ENCODE measurements at places on chromosomes 11 and 22.

DNA sequence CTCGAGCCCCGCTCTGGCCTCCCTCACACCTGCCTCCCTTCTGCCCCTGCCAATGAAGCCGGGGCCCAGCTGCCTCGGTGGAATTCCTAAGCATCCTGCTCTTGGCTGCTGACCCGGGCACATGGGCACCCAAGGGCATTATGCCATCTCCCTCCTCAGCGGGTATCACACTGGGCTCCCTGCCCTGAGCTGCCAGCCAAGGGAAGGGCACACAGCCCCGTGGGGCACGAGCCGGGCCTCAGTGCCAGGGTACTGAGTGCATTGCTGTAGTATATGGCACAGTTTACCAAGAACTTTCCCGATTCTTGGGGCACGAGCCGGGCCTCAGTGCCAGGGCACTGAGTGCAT, 43.8 kb upstream of the JAM3 start:
- no peak for DNase-seq

- peak; percentile 64 for DNase-seq
Measured at GRCh38 chr11:17703951-17704350, 15.4 kb upstream of the MYOD1 start.

GRCh38 chr11:76313271-76313670, 67.7 kb downstream of the THAP12 start:
- no peak for DNase-seq

DNA sequence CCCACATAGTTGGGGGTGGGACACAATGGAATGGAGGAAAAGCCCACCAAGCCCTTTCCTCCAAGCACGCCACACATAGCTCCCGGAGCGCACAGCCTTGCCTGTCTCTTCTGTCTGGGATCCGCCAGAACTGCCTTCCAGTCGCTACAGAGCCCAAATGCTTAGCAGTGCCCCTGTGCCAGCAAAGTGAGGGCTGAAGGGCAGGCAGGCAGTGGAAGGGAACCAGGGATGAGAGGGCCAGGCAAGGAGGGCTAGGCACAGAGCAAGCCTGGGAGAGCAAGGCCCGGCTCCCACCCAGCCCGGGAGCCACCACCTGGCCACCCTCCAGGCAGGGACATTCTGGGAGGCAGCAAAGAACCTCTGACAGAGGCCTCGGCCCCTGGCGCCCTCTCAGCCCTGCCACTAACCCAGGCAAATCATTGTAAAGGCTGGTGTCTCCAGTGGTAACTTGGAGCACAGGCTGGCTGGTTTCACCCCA, 32.5 kb downstream of the PPP2R1B start:
- no peak for DNase-seq

- peak; percentile 93 for DNase-seq
Measured at GRCh38 chr11:64048042-64048854, 12.5 kb downstream of the FLRT1 start.

DNA sequence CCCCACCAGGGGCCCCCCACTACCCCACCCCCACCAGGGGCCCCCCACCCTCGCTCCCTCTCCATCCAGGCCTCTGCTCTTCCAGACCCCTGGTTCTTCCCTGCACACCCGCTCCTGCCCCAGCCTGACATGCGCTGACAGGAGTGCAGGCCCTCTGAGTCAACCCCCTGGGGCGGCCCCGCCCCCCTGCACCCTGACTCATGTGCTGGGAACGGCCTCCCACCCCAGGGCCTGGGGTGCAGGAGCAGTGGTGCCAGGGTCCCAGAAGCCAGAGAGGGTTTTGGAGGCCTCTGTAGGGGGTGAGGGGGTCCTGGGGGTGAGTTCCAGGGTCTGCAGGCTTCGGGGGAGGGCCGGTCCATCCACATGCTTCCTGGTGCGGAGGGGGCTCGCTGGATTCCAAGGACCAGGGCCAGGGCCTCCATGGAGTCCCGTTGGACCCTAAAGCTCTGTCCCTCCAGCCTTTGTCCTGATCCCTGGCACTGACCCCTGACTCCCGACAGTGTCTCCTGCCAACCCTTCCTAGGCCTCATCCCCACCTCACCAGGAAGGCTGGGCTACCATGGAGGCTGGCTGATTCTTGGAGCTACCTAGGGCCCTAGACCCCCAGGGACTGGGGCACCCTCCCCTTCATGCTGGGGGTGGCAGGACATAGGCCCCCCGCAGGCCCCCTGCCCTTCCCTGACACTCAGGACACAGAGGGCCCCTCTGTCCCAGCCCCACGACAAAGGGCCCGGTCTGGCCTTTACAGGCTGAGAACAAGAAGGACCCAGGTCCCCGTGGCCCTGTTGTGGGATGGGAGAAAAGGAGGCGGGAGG, 583 bp upstream of the PKP3 start:
- no peak for DNase-seq

DNA sequence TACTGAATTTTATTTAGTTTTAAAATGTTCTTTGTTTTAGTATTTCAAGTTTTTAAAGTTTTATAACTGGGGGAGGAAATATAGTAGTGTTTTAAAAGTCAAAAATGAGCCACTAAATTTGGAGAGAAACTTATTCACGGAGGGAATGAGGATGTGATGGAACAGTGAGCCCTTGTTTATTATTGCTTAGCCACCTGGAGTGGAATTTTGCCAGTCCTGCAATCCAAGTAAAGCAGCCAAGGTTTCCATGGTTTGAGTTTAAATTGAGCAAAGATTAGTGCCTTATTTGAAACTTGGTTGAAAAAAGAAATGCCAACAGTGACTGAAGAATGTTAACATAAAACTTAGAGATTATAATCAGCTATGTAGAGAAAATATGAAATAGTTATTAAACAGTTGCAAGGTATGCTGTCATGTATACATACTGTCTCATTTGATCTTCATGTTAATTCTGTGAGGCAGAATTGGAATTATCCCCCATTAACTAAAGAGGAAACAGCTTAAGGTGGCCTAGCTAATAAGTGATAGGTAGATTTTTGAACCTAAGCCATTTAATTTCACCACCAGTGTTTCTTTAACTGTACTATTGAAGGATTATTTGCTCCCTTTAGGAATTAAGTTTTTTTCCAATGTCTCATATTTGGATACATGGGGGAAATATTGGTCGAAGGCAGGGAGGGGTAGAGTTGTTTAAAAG, 36.4 kb downstream of the SWAP70 start:
- no peak for DNase-seq

DNA sequence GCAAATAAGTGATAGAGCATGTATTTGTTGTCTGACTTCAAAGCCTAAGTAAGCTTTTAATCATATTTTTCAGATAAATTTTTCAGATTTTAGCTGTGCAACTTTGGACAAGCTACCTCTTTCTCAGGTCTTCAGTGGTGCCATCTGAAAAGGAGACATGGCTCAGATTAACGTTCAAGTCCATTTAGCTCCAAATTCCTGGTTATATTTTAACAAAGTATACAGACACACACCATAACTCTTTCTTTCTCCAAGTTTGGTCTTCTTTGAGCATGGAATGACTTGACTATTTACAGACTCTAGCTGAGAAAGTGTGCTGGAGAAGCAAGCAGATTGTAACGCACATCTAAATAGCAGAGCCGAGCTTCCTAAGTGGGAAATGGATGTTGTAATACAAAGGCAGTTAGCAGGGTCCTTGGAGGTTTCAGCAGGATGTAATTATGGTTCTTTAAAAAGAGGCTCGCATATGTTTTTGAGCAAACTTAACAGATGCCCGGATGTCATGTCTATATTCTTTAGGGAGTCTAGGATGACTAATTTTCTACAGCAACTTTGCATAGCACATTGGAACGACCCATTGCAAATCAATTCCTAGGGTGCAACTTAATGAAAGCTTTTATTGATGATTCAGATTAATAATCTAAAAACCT, 128.1 kb upstream of the E2F8 start:
- no peak for DNase-seq

GRCh38 chr11:78344676-78345075, 72.9 kb downstream of the GAB2 start:
- DNase-seq: peak; percentile 69

GRCh38 chr11:112584672-112585071, 324.0 kb upstream of the PLET1 start:
- DNase-seq: no peak

- DNase-seq: no peak
Measured at GRCh38 chr11:129709801-129710398, 105.7 kb upstream of the TMEM45B start.

GRCh38 chr11:112852143-112852866, 108.9 kb upstream of the NCAM1 start:
- DNase-seq: no peak

DNA sequence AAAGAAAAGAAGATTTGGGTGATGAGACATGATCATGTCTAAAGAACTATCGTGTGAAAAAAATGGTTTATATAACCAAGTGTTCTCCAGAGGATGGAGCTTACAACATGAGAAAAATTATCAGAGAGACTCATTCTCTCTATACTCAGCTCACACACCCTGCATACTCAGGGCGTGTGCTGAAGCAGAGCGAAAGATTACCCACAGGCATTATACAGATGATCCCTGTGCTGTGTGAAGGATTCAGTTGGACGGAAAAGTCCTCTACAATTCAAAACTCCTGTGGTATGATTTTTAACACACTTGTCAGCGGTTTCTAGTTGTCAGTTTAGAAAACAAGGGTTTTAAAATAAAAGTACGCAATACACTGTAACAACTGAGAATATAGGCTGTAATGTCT, 267.3 kb downstream of the DLG2 start:
- DNase-seq: no peak

DNA sequence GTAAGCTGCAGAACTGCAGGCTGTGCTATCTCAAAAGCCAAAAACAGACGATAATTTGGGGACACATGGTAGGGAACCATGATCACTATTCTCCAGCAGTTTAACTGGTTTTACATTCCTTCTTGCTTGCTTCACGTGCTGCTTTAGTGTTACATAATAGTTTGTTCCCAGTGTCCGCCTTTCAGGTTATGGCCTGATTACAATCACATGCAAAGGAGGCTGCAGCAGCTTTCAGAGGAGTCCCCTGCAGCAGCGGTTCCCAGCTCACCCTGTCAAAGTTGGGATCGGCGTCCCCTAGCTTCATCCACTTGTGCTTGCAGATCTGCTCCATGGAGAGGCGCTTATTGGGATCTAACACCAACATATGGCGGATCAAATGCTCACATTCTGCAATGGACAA, 39.2 kb upstream of the APOA1 start:
- DNase-seq: no peak

- DNase-seq: no peak
Measured at GRCh38 chr11:111460856-111461255, 51.3 kb downstream of the BTG4 start.

GRCh38 chr11:69702239-69702691, 1.6 kb downstream of the FGF19 start:
- no peak for DNase-seq

DNA sequence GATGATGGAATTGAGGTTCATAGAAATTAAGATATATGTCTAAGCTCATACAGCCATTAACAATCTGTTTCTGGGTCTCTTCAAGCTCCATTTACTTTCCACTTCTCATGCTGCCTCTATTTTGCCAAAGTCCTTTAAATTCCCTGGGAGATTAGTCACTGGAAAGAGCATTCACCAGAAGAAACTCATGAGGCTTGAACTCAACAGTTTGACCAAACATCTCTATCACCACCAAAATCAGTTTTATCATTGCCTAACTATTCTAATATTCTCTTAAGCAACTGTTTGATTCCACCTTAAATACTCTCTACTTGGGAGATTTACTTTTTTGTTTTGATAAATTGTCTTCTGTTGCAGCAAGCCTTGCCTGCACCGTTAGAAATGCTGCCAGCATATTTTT, 881.3 kb downstream of the KCNA4 start:
- no peak for DNase-seq

DNA sequence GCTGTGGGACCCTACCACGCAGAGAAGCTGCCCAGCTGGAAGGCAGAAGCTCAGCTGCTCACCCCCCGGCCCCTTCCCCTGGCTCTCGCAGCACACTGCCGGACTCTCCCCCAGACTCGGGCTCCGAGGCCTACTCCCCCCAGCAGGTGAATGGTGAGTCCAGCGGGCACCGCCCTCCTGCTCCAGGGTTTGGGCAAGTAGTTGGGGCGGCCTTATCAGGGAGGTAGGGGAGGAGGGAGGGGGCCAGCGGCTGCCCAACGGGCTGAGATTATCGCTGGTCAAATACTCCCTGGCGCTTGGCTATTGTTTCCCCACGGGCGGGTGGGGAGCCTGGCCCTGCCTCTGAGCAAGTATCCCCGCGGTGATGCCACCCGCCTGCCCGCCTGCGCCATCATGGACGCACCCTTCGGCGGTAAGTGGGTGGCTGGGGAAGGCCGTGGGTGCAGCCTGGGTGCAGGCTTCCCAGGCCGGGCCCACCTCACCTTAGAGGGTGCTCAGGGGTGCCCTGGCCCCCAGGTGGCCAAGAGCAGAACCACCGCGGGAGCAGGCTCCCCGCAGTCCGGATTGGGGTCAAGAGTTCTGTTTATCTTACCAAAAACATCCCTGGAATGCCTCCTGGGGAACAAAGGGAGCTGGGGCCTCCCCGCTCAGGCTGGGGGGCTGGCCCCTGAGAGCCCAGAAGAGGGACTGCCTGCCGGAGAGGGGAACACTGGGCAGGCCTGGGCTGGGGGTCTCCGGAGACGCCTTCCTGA, 16.9 kb downstream of the MYRF start:
- no peak for DNase-seq

GRCh38 chr11:16796311-16796710, 57.9 kb downstream of the C11orf58 start:
- no peak for DNase-seq

- DNase-seq: no peak
Measured at GRCh38 chr22:27128461-27129085, 471.2 kb downstream of the MIAT start.

DNA sequence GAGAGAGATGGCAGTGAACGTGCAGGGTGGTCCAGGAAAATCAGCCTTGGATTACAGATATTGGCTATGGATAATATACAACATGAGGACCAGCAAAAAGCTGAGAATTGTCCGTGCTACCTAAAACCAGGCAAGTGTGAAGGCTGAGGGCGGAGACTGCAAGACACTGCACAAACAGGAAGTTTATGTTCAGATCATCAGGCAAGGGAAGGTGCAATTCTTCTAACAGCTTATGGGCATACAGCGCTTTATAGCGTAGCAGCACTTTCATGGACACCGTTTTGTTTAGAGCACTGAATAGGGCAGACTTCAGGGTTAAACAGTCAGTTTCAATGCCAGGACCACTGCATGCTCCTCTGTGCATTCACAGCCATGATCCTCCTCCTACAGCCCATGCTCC, 93.1 kb upstream of the TMEM45B start:
- no peak for DNase-seq

DNA sequence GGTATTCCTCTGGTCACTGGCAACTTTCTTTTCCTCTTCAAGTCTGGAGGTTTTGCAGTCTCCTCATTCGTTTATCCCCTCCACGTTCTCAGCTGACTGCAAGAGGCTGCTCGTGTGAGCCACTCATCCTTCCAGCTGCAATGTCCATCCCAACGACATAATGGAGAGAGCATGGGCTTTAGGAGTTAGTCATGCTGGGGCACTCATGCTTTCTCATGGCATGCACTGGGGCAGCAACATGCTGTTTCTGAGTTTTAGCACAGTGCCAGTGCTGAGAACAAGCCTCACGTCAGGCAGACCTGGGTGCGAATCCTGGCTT, 7.1 kb downstream of the DCPS start:
- DNase-seq: no peak

- DNase-seq: no peak
Measured at GRCh38 chr11:50098186-50098725, 65.6 kb downstream of the OR4C45 start.

GRCh38 chr11:61124574-61125309, 22.5 kb downstream of the CD5 start:
- DNase-seq: no peak

All from SK-MEL-5 (cell line).